Suppressor macrophage treated with lipopolysaccharide for 1 hour (primary cell): ENCODE measurements at places on chromosomes 1 and 21.
A peak's percentile ranks its signal among the peaks of the same experiment; 100 is the strongest.

DNA sequence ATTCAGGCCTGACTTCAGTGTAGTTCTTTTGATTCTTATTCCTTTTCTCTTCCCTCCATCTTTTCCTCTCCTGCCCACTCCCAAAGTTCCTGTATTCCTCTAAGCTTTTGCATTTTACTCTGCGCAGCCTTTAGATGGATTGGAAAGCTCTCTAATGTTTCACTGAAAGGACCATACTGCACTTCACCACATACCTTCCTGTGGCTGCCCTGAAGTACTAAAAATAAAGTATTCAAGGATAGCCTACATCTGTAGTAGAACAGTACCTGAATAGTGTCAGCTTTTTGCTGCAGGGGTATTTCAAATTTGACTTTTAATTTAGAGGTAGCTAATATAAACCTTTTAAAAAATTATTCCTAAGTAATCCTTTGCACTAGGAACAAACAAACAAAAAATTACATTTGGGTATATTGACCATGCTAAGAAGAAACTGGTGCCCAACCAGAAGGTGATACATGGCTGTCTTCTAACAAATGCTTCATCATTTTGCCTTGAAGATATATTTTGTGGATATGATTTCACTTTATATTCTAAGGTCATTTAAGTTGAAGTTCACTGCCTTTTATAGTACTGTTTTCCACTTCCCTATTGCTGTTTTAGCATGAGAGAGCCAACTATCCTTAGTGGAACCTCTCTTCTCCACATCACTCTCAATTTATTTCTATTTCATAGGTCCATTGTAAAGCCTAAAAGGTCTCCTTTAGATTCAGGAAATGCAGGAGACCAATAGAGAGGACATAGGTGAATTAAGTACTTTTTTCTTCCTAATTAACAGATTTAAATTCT lies 22.8 kb downstream of the FAM20B start:
- no peak for DNase-seq

DNA sequence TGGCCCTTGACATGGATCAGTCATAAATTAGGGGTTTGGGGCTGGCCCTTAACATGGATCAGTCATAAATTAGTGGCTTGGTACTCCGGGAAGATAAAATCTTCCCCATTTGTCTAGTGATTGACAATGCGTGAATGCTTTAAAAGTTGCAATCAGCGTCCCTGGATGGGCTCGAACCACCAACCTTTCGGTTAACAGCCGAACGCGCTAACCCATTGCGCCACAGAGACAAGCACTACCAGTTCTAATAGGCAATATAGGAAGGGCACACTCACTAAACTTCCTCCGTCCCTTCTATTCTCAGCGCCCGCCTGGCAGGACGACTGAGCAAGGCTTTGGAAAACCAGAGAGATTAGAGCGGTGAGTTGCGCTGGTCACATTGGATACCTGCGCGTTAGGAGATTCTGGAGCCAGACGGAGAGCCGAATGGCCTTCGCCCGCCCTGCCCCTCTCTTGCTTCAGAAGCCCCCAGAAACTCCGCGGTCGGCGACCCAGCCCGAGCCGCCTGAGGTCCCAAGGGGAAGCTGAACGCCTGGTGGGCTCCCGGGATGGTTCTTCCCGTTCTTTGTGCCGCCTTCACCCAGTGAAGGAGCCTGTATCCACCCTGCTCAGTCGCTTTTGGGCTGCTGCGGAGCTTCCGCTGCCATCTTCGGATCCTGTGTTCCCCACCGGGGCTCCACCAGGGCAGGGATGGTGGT lies 235.9 kb downstream of the FAM72C start:
- peak; percentile 45 for DNase-seq

- DNase-seq: no peak
These were observed 3.2 kb downstream of the SPSB1 start for GRCh38 chr1:9295884-9296283.

- DNase-seq: no peak
These were observed 139.1 kb downstream of the BRINP2 start for GRCh38 chr1:177309880-177310279.

DNA sequence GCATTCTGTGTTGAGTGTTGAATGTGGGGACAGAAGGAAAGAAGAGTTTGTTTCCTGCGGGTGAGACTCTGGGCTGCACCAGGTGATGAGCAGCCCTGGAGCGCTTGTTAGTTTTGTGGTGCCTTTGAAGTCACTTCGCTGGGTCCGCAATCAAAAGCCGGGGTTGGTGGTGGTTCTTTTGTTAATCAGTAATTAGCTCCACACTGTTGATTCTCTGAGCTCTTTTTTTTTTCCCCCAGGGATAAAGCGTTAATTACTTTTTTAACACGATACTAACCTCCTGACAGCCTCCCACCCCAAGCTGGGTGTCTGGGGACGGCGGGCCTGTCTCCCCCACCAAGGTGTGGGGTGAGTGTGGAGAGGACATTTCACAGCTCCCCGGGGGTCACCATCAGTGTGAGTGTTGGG lies 56.6 kb downstream of the AGPAT3 start:
- DNase-seq: no peak

DNA sequence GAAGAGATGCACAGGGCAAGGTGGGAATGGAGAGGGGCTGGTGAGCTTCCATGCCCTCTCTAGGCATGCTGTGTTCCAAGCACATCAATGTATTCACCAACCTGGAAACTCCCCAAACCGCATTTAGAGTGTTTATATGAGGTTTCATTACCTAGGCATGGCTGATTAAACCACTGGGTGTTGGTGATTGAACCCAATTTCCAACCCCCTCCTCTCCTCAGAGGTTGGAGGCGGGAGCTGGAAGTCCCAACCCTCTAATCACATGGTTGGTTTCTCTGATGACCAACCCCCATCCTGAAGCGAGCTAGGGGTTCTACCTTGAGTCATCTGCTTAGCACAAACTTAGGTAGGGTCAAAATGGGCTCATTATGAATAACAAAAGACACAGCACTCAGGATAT lies 3.0 kb upstream of the PPIE start:
- DNase-seq: no peak

DNA sequence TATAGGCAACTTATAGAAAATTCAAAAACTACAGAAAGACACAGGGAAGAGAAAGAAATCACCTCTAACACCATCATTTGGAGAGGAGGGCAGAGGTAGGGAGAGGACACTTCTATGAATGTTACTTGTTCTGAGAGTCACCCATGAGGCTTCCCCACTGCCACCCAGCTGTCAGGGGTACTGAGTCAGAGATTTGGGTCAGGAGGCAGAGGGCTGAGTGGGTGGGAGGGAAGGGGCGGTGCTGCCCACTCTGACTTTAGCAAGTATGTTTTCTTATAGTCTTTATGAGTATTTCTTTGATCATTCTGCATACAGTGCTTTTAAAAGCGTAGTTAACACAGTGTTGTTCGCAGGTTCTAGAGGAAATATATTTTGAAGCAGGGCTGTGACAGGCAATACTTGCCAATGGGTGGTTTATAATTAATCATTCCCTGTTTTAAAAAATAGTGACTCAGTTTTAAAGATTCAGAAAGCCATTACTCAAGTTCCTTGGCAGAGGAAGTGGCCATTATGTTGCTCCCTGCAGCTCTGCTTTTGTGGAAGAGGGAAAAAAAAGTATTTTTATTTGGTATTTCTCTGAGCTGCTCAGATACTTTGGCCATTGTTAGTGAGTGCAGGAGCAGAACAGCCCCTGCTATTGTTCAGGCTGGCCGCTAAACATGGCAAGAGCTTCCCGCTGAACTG lies 18.3 kb downstream of the IL6R start:
- DNase-seq: peak; percentile 87

DNA sequence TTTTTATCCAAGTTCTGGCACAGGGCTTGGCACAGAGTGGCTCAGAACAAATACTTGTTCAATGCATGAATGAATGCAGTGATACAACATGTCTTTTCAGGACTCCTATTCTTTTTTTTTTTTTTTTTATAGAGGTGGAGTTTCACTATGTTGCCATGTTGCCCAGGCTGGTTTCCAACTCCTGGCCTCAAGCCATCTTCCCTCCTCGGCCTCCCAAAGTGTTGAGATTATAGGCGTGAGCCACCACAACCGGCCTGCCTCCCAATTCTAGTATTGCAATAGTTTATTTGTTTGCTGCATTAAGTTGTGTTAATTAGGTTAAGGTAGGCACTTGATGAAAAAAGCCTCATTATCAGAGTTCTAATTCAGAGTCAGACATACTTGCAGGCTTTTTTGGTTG lies 17.9 kb downstream of the UBE4B start:
- DNase-seq: no peak

DNA sequence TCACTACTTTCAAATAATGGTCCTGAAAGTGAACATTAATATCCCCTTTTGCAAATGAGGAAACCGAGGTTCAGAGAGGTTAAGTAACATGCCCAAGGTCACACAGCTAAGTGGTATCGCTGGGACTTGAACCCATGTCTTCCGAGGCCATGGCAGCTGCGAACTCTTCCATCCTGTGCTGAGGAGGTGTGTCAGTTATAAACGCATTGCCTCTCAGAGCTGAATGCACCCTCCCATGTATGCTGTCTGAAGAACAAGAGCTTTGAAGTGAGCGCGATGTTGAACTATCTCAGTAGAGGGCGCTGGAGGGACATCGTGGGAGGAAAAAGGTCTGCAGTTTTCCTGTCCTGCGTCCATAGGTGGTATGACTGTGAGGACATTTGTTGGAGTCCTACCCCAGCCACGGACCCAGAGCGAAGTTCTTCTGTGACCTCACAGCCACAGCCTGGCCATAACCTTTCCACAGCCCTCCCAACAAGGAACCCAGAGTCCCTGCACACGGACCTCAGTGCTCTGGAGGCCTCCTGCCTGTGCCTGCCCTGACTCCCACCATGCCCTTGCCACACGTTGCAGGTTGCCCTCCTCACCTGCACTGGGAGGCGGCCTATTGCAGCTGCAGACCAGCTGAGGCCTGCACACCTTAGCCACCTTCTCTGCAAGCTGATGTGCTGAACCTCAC lies 7.5 kb downstream of the MYOC start:
- DNase-seq: peak; percentile 77

GRCh38 chr1:112828716-112829115 lies 113.6 kb upstream of the PPM1J start:
- DNase-seq: no peak

DNA sequence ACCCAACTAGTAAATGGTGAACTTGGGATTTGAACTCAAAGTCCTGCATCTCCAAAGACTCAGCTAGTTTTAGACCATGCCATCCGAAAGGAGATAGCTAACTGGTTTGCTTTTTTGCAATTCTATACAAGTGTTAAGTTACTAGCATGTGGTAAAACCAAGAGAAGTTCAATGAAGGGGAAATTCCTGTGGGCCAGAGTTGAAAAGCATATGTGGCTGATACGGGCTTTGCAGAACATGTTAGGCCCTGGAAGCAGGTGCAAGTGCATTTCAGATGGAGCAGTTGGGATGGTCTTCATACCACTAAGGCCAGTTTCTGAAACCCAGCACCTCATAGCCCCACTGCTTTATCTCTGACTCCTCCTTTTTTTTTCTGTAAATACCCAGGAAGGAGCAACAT lies 620.9 kb downstream of the PLPP3 start:
- no peak for DNase-seq

- DNase-seq: peak; percentile 48
These were observed 23.9 kb upstream of the RPTN start for GRCh38 chr1:152182944-152183361.

DNA sequence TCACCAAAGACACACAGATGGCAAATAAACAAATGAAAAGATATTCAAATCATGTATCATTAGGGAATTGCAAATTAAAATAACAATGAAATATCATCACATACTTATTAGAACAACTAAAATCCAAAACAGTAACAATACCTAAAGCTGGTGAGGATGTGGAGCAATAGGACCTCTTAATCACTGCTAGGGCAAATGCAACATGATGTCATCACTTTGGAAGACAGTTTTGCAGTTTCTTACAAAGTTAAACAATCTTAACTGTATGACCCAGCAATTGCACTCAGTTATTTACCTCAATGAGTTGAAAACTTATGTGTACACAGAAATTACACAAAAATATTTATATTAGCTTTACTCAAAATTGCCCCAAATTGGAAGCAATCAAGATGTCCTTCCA lies 47.3 kb downstream of the SELENOF start:
- peak; percentile 6 for DNase-seq

GRCh38 chr1:163896001-163896400 lies 574.2 kb downstream of the NUF2 start:
- DNase-seq: no peak

DNA sequence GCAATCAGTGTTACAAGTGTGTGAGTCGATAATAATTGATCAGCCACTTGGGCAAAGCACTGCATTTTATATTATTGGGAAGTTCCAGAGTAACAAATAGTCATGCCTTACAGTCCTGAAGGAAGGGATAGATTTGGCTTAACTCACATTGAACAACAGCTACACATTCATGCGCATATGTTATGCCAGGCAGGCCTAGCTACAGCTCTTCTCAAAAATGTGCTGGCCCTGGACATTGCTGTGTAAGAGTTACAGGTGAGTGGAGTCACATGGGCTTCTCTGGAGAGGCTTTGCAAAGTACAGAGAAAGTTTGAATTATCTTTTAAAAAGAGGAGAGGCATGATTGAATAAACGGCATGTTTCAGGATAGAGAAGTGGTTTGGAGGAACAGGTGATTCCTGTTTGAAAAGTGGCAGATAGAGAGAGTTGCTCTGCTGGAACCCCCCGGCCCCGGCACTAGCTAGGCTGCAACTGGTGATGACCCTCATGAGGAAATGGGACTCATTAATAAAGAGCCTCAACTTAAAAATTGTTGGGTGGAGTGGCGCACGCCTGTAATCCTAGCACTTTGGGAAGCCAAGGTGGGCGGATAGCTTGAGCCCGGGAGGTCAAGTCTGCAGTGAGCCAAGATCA lies 200.6 kb downstream of the CRB1 start:
- DNase-seq: no peak

GRCh38 chr1:200454425-200454824 lies 44.6 kb upstream of the ZNF281 start:
- DNase-seq: no peak

- no peak for DNase-seq
These were observed 69.6 kb downstream of the LACTBL1 start for GRCh38 chr1:22903113-22903512.

DNA sequence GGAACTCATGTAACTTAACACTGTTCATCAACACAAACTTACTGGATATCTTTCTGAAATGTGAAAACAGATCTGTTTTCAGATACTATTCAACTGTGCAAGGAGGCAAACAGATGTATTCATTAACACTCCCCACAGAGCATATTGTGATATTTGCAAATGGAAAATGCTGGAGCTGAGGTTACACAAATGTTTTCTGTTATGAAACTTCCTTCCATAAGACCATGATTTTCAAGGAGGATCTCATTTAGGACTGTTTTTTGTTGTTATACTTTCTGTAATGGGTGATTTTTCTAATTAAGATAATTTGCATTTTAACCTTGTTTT lies 56.1 kb downstream of the GABPA start:
- no peak for DNase-seq

- peak; percentile 71 for DNase-seq
These were observed 148.0 kb downstream of the ZZZ3 start for GRCh38 chr1:77534456-77534855.

DNA sequence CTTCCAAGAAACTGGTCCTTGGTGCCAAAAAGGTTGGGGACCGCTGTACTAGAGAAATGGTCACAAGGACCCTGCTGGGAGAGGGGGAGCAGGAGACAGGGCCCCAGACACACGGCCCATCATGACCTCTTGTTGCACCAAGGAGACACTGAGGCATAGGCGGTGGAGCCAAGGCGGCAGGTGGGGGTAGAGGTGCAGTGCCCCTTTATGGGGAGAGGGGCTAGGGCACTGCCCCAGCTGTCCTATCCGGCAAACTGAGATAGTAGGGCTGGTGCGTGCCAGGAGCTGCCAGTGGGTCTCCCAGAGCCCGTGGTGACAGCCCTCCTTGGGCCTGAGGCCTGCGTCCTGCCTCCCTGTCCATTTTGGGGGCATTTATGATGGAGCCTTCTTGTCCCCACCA lies 20.3 kb downstream of the TNNT2 start:
- no peak for DNase-seq
